NCI-H524 treated with DMSO at 0.1 percent for 48 hours (cell line): ENCODE measurements at places on chromosomes 7 and 10.

- DNase-seq: no peak
Observed at GRCh38 chr10:84548869-84549268, 220.5 kb downstream of the CCSER2 start.

GRCh38 chr10:5854131-5854475 is 35.6 kb downstream of the ANKRD16 start:
- DNase-seq: no peak

- no peak for DNase-seq
Observed at GRCh38 chr10:132248455-132249225, 59.1 kb downstream of the STK32C start.

- DNase-seq: no peak
Observed at GRCh38 chr7:148967602-148968001, 60.7 kb downstream of the PDIA4 start.

DNA sequence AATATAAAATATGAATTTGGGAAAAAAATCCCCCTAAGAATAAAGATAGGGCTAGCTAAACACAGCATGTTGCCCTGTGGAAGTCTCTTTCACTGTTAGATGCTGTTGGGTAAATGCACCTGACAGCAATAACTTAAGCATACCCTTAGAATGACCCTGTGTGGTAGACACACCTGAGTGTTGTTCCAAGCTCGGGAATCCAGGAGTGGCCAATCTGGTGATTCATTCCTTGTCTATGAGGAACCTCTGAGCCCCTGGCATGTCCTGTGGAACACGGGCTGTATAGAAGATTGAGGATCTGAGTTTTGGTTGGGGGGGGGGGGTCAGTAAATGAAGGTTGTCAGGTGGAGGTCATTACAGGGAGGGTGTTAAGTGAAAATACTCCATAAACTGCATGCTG is 730.0 kb upstream of the IGFBP3 start:
- no peak for DNase-seq

- no peak for DNase-seq
Observed at GRCh38 chr10:43211030-43211429, 55.8 kb downstream of the RASGEF1A start.

GRCh38 chr10:80194373-80195045 is 10.8 kb downstream of the ANXA11 start:
- DNase-seq: no peak

DNA sequence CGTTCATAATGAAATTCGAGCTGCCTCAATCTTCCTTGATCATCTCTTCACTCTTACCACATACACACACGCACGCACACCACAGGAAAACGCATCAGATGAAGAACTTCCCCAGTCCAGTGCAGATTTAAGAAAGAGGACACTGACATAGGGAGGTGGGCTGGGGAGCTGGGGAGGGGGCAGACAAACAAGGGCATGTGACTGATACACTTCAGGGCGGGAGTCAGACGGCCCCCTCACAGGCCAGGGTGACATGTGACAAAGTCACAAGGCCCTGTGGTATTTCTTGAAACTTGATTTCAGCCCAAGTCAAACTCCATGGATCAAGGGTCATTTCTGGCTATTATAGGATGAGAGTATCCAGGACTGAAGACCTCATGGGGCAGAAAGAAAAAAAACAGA is 82.6 kb downstream of the KCNMA1 start:
- DNase-seq: no peak

DNA sequence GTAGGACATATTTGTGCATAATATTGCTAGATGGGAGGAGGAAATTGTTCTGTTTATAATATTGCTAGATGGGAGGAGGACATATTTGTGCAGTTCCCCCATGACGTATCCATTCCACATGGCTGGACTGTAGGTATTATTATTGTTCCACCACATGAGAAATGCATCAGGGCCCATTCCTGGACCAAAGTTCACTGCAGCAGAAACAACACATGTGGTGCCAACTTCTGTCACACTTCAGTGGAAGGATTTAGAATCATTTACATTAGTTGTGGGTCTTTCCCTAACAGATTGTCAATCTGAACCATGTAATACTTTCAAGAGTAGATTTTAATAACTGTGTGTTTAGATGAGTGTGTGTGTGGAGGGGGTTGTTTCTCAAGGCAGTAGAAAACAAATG is 32.7 kb upstream of the MACC1 start:
- no peak for DNase-seq

DNA sequence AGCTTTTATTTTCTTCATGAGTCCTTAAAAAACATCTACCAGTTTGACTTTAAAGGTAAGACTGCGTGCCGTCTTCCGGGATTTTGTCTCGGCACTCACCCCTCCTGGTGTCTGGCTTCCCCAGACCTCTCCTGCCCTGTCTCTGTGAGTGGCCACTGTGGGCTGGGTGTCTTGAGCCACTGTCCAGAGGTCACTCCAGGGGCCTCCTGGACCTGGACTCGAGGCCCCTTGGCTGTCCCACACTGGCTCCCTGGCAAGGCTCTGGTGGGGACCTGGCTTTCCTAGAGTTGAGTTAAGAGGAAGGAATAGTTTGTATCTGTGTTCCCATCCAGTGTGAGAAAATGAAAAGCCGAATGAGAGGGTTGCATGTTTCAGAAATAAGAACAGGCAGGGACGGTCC is 95.5 kb downstream of the NKX6-2 start:
- DNase-seq: no peak

- DNase-seq: no peak
Observed at GRCh38 chr10:50992356-50992901, 81.9 kb upstream of the PRKG1 start.

DNA sequence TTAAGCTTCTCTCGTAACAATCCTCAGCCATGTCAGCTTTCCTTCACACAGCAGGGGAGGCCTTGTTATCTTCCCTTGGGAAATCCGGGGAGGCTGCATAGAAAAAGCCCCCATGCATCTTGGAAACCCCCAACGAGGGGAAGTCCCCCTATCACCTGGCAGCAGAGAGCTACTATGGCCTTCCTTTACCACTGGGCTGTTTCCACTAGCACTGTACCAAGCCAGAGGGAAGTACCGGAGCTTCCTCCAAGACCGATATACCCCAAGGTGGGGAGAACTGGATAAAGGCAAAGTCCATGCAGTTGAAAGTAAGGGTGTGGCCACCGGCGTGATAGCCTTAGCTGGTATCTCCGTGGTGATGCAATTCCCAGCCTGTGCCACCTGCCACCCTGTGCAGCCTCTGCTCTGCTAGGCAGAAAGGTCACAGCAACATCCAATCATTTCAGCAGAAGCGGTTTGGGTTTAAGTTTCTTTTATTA is 4.4 kb upstream of the CLIP2 start:
- DNase-seq: no peak

DNA sequence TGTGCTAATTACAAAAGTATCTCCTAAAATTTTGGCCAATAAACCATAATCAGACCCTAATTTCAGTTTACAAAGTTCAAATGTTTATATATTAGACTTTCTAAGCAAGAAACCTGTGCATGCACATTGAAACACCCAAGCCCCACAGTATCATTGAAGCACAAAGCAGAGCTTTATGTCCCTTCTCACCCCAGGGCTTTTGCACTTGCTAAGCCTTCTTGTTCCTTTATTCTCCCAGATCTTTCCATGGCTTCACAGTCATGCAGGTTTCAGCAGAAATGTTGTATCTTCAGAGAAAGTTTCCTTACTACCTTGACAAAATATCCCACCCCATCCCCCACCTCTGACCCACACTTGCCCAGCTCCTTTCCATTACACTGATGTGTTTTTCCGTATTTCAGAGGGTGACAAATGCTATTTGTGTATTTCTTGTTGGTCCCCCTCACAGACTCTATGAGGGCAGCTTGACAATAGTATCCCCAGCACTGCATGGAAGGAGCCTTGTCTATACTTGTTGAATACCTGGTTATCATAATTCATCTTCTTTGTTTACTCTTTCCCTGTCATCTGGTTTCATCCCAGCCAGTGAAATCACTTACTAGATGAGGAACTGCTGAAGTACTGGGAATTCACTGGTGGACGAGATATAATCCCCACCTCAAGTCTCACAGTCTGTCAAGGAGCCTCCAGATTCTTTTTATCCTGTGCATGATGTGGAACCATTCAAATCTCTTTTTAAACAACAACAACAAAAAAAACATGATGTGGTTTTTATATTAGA is 24.0 kb upstream of the PCGF5 start:
- no peak for DNase-seq

- no peak for DNase-seq
Observed at GRCh38 chr7:18353339-18353738, 142.2 kb upstream of the HDAC9 start.

DNA sequence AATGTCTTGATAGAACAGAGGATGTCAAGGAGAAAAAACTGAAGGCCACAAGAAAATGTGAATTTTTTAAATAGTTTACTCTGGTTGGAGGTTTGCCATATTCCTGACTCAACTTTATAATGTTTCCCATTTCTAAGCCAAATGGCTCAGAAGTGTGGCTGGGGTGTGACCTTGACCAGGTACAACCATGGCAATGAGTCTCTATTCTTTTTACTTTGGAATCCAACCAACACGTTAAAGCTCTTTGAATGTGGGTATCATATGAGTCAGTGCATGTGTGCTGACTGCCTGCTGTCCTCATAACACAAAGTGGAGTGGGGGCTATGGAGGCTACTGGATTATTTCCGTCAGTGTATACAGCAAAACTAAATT is 33.5 kb upstream of the DLD start:
- DNase-seq: no peak

- DNase-seq: no peak
Observed at GRCh38 chr10:58086144-58086762, 181.4 kb downstream of the IPMK start.

- no peak for DNase-seq
Observed at GRCh38 chr7:107029061-107029763, 15.3 kb upstream of the PRKAR2B start.

DNA sequence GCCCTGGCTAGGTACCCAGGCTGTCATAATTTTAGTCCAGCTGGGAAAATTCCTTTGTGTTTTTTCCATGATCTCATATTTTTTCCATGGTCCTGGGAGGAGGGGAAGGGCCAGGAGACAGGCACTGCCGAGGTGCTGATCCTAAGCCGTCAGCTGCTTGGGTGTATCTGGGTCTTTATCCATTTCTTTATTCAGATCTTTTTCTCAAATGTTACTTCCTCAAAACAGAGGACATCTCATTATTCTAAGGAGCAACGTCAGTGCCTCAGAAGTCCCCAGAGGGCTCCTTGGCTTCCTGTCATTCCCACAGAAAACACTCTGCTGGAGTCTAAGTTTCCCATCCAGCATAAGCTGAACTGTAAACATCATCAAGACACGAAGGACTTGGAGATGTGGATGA is 2.8 kb upstream of the OR6V1 start:
- no peak for DNase-seq

DNA sequence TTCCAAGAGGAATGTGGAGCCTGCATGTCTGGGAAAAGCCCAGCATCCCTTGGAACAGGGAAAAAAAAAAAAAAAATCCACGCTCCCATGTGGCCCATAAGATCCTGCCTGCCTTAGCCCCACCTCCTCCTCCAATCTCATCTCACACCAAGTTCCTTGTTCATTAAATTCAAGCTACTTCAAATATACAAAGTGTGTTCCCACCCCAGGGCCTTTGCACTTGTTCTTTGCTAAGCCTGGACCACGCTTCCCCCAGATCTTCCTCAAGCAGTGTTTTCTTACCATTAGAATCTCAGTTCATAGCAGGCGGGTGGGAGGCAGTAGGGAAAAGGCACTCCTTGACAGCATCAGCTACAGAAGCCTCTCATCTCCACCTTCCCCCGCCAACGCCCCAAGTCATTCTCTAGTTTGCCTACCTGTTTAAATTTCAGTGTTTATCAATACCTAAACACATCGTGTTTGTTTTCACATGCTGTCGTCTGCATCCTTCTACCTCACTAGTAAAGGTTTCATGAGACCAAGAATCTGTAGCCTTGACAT is 262.8 kb downstream of the FGFR2 start:
- no peak for DNase-seq

DNA sequence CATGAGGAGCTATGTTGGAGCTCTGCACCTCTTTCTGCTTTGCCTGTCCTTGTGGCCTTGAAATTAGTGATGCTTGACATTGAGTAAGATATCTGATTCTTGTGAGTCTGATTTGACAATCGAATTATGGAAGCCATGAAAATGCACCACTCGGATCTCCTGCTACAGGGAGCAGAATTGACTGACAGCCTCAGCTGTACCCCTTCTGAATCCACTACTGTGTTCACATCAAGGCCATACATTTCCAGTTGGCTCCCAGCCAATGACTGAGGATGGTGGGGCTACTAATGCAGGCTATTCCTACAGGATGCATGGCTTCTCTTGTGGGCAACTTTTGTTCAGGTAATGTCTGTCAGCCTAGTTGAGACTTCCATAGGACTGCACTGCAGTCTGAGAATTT is 321.9 kb downstream of the REEP3 start:
- no peak for DNase-seq

DNA sequence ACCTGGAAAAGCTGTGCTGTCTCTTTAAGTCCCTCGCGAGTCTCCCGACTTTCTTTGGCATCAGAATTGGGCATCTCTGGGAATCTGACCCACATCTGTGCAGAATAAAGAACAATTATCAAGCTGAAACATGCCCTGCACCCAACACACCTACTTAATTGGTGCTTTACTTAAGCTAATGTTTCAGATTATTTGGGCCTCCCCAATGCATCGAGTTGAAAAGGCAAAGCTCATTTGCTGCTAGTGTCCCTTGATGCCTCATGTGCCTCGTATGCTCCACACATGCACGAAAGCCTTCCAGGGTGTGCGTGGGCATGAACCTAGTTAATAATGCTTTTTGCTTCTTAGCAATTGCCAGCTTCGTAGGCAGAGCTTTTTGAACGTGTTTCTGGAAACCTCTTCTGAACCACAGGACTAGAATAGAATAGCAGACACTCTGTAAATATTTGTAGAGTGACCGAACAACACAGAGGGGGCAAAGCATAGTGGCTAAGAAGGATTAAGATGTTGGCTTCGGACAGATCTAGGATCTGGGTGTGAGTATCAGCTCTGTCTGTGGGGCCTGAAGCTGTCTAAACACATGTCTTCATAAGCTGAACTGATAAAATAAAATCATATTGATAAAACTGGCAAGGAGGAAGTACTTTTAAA is 26.7 kb upstream of the FGFR2 start:
- no peak for DNase-seq

DNA sequence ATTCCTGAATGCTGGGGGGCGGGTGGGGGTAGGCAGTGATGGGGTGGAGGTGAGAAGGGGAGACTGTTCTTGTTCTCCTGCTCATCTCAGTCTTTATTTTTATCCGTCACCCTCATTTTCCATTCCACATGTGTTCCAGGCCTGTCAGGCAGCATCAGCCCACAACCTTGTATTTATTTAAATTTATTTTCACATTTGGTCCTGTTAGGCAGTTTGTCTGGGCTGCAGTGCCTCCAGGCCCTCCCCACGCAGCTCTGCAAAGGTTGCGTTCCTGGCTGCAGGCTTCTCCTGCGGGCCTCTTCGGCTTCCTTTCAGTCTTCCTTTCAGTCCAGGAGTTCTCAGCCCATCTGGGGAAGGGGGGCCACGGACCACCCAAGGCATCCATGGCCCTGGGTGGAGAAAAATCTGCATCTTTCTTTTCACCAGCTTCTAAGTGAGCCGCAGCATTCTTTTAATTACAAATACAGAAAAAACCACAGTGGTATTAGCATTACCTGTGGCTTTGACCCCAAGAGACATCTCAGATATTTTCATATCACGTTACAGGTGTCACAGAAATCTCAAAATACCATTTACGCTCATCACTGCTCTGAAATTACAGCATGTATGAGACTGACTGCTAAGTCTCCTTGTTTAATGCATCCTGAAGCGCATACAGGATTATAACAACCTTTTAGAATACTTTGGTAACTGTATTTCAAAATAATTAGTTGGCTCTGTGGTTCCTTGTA is 94.0 kb downstream of the C10orf105 start:
- no peak for DNase-seq
